ENCODE measurements at places on chromosomes 1 and 21. TPM values are rescaled to one million over a fixed set of nuclear protein-coding genes. Genes with fewer than 3 reads are reported as not detected.
A peak's percentile ranks its signal among the peaks of the same experiment; 100 is the strongest.

Gene PPIAL4G
- total RNA-seq, result not detected

Gene C4BPA
- total RNA-seq, result 24.6 TPM

GRCh38 chr1:55456971-55457370, 241.8 kb upstream of the USP24 start:
- DNase-seq, result no peak
- H3K27me3 ChIP-seq, result no peaks in the 10 kb centered on the region
- no peaks in the 10 kb centered on the region for H3K4me1 ChIP-seq
- H3K36me3 ChIP-seq, result no peaks in the 10 kb centered on the region
- H3K4me3 ChIP-seq, result no peak overlapping the region

DNA sequence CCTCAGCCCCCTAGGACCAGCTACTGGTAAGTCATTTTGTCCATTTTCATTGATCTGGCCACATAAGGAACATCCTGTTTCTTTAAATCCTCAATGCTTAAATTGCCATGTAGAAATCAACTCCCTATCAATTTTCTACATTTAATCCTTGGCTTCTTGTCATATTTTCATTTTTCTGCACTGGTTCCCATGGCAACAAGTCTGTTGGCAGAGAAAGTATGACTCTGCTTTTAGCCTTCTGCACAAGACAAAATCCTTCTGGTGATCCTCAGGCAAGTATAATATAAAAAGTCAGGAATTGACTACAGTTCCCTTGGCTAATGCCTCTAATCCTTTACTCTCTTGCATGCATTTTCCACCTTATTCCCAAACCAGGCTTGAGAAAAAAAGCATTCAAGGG, 65.0 kb downstream of the LRRC40 start:
- DNase-seq, result peak; percentile 89
- H3K4me1 ChIP-seq, result peaks cover 21% of the 10 kb centered on the region
- peaks cover 12% of the 10 kb centered on the region for H3K36me3 ChIP-seq

DNA sequence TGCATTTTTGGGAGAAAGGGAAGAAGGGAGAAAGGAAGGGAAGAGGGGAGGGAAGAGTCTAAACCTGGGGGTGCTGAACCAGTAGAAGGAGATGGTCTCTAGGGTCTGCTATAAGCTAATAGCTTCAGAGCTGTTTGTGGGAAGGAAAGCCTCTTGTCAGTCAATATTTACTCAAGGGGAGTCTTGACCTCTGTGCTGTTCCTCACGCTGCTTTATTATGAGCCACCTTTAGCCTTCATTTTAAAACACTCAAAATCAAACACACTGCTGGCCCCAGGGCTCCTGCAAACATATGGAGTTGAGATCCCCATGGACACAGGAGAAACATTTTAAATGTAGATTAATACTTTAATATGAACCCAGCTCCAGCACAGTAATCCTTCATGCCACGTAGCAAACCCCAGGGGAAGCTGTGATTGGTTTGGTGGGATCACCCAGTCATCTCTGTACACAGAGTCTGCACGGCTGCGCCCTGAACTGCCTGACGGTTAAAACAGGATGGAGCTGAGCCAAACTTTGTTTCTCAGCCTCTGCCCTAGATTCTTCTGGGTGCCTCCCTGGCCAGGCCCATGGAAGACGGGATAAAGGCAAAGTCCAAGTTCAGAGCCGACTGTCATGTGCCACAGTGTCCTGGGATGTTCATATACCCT, 40.2 kb upstream of the VWA5B1 start:
- peaks cover 4% of the 10 kb centered on the region for H3K4me1 ChIP-seq
- H3K36me3 ChIP-seq, result no peaks in the 10 kb centered on the region
- peak; percentile 84 for DNase-seq
- H3K4me3 ChIP-seq, result no peak overlapping the region

GRCh38 chr1:177793900-177794299, 176.0 kb downstream of the SEC16B start:
- H3K4me3 ChIP-seq, result no peak overlapping the region
- H3K27ac ChIP-seq, result no peak overlapping the region
- no peak for DNase-seq
- no peaks in the 10 kb centered on the region for H3K36me3 ChIP-seq
- H3K27me3 ChIP-seq, result no peaks in the 10 kb centered on the region

GRCh38 chr1:82752046-82752445, 951.3 kb downstream of the ADGRL2 start:
- peaks cover 5% of the 10 kb centered on the region for H3K4me1 ChIP-seq
- no peaks in the 10 kb centered on the region for H3K36me3 ChIP-seq
- H3K27me3 ChIP-seq, result no peaks in the 10 kb centered on the region
- H3K27ac ChIP-seq, result no peak overlapping the region
- no peak overlapping the region for H3K4me3 ChIP-seq

DNA sequence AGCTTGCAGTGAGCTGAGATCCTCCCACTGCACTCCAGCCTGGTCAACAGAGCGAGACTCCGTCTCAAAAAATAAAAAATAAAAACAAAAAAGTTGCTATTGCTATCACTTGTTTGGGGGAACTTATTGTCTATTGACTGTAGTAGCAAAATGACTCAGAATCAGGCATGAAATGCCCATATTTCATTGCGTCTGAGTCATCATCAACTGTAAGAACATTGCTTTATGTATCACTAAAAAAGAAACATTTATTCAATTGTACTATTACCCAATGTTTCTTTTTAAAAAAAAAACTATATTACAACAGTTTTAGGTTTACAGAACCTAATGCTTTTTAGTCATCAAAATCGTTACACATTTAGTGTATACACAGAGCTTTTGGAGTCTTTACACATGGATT, 91.0 kb upstream of the FMN2 start:
- no peak overlapping the region for H3K27ac ChIP-seq
- H3K4me3 ChIP-seq, result no peak overlapping the region
- peaks cover 97% of the 10 kb centered on the region for H3K27me3 ChIP-seq
- no peak for DNase-seq

DNA sequence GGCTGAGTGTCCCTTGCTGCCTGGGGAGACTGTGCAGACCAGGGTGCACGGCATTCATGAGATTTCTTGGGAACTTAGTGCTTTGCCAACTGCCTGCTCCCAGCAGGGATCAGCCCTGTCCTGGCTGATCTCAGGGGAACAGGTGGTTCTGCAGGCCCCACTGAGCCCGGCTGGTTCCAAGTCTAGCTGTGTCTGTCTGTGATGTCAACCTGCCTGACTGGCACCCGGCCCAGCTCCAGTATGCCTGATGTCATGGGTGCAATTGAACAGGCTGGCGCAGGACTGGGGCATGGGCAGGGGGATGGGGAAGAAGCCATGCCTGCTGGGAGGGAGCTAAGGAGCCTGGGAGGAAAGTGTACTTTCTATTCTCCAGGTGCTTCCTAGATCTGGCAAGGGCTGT, 227.1 kb downstream of the GRIK3 start:
- H3K4me3 ChIP-seq, result no peak overlapping the region
- no peaks in the 10 kb centered on the region for H3K27me3 ChIP-seq
- no peaks in the 10 kb centered on the region for H3K36me3 ChIP-seq

DNA sequence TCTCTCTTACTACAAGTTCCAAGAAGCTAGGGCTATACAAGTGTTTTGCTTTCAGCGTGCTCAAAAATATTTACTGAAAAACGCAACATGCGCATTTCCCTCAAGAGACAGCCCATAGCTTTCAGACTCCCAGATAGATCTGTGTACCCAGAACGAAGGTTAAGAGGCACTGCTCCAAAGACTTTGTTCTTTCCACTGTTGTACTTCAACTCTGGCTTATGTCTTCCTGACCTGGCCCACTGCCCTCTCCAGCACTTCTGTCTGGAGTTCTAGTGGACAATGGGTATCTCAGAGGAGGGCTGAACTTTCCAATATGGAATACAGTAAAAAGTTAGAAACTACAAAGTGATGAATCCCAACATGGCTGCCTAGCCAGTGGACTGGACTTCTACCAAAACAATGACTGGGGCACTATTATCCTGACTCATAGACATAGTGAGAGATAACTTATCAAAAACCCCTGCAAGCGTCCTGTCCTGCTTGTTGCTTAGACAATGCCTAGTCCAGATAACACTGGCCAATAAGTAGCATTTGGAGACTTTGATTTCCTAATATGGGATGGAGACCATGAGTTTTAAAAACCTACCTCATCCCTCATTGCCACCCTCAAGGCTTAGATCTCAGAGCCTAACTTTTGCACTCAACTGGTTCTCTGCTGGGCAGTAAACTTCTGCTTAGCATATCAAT, 8.8 kb upstream of the ADAR start:
- no peaks in the 10 kb centered on the region for H3K4me1 ChIP-seq
- no peak overlapping the region for H3K27ac ChIP-seq
- H3K4me3 ChIP-seq, result no peak overlapping the region
- no peaks in the 10 kb centered on the region for H3K36me3 ChIP-seq

DNA sequence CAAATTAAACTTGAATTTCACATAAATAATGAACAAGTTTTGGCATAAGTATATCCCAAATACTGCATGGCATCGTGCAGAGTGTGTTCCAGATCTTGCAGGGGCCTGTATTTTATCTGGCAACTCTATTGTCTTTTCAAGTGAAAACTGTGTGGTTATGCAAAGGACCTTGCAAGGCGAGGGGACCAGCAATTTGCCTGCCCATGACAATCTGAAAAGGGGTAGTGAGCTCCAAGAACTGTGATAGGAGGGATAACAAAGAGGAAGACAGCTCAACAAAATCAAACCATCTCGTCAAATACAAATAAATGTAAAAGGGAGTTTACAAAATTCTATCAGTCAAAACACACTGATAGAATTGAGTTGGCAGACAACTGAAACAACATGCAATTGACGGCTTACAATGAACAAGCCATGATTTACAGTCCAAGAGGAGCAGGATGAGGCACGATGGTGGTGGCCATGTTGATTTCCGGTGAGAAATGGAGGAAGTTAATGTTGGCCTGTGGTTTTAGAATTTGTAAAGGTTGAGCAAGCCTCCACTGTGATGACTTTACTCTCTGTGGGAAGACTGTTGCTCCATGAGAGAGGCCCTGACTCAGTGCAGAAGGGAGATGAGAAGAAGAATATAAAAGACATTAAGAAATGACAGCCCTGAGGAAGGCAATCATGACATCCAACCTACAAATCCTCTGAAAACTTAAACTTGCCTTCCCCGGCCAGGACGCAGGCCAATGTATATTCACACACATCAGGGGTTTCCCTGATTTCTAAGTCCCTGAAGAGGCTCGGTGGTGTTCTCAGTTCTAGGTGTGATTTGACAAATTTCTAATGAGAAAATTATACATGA, 132.2 kb downstream of the ADSS2 start:
- no peaks in the 10 kb centered on the region for H3K27me3 ChIP-seq
- H3K27ac ChIP-seq, result peak overlapping the region; percentile 59
- no peaks in the 10 kb centered on the region for H3K36me3 ChIP-seq
- H3K4me3 ChIP-seq, result no peak overlapping the region

DNA sequence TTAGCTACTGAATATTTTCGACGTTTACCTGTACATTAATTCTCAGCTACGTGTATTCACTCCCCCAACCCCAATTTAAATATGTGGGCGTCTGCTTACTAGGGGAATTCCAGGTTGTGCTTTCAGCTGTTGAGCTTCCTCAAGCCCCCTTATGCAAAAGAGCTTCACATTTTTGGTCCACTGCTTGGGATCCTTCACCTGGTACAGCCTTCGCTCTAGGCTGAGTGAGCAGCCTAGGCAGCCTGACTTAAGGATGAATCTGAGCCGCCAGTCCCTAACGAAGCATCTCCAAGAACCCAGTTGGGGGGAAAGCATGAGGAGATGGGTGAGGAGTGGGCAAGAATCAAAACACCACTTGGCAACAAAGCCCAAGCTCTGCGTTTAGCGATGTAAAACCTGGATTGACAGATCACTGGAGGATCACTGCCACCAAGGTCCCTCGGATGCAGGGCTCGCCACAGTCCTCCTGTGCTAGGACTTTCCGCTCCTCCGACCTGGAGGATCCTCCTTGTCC, 674 bp downstream of the BCL10 start:
- peak overlapping the region; percentile 67 for H3K4me3 ChIP-seq
- no peak for DNase-seq
- H3K27me3 ChIP-seq, result no peaks in the 10 kb centered on the region
- H3K27ac ChIP-seq, result peak overlapping the region; percentile 98
- H3K36me3 ChIP-seq, result no peaks in the 10 kb centered on the region
- peaks cover 70% of the 10 kb centered on the region for H3K4me1 ChIP-seq

DNA sequence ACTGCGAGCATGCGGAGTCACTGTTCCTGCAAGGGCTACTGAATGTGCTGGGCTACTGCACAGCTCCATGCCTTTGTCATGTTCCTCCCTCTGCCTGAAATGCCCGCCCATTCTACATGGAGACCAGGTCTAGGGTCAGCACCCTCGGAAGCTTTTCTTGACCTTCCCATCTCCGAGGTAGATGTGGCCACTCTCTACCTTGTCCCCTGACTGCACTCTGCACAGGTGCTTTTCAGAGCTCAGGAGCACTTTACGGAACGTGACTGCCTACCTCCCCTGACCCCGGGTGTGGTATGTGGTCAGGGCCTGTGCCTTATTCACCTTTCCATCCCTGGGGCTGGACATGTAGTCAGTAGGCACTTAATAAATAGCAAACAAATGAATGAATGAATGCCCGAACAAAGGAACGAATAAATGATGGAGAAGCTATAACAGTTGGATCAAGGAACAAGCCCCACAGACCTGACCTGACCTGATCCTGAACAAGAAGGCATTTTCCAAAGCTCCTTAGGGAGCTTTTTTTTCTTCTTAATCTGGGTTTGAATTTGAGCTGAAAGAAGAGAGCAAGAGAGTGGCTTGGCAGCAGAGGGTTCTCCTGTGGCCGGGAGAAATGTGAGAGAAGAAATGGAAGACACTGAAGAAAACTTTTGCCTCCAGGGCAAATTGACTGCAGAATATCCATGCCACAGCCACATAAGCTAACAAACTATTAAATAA, 7.9 kb downstream of the RD3 start:
- DNase-seq, result no peak
- H3K4me1 ChIP-seq, result no peaks in the 10 kb centered on the region
- H3K36me3 ChIP-seq, result no peaks in the 10 kb centered on the region
- peaks cover 10% of the 10 kb centered on the region for H3K27me3 ChIP-seq
- H3K4me3 ChIP-seq, result no peak overlapping the region
- no peak overlapping the region for H3K27ac ChIP-seq

GRCh38 chr21:29506947-29507346, 208.2 kb downstream of the BACH1 start:
- no peaks in the 10 kb centered on the region for H3K27me3 ChIP-seq
- no peaks in the 10 kb centered on the region for H3K36me3 ChIP-seq
- H3K27ac ChIP-seq, result no peak overlapping the region
- H3K4me1 ChIP-seq, result no peaks in the 10 kb centered on the region

DNA sequence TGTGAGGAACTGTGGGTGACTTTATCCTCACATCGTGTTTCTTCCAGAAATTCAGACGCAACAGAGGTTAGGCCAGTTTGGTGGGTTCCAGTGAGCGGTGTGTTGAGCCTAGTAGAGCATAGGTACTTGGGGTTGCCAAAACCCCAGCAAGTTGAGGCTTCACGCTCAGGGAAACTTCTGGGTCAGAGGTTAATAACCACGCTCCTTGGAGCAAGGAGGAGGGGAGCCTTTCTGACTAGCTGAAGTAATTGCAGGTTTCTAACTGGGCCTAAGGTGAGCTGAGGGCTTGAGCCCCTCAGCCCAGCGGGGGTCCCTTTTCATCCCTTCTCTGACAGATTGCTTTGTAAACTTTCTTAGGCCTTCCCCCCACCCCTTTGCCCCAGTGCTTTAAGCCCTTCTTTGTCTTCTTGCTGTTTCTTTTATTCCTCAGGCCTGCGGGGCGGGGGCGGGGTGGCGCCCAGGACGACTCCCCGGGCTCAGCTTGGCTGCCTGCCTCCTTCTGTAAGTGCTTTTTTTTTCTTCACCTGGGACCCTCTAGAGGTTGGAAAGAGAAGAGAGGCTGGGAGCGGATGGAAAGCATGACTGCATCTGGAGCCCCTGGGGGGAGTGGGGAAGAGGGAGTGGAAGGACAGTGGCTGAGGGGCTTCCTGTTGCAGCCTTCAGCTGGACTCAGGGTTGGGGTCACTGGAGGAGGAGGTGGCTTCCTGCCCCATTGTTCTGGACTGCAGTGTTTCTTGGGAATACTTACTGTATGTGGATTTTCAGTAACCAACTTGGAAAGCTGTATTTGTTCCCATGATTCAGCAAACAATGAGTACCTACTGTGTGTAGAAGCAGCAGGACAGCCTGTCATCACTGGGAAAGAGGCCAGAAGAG, 1.3 kb upstream of the ZNF436 start:
- DNase-seq, result no peak
- H3K27ac ChIP-seq, result peak overlapping the region; percentile 98
- peaks cover 48% of the 10 kb centered on the region for H3K4me1 ChIP-seq
- H3K27me3 ChIP-seq, result no peaks in the 10 kb centered on the region

Measured in stomach (tissue), 19 donors.